ENCODE measurements at places on chromosomes 12 and 14.
A peak's percentile ranks its signal among the peaks of the same experiment; 100 is the strongest.

GRCh38 chr12:51913071-51914033 is 6.0 kb downstream of the ACVRL1 start:
- no peak for DNase-seq

DNA sequence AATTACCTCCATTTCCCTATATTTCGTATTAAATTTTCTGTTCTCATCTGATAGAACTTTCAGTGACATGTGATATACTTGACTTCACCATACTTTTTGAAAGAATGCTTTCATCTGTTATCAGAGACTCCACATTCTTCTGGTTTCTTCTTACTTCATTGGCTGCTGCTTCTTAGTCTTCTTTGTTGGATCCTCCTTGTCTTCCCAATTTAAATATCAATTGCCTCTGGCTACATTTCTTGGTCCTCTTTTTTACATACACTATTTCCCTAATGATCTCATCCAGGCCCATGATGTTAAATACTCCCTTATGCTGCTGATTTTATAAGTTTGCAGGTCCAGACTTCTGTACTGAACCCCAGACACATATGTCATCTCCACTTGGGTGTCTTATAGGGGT is 22.0 kb downstream of the OR5AU1 start:
- no peak for DNase-seq

- DNase-seq = no peak
Observed at GRCh38 chr12:121792607-121793439, 665 bp downstream of the RHOF start.

- DNase-seq = no peak
Observed at GRCh38 chr12:109549613-109550270, 23.6 kb downstream of the MMAB start.

- DNase-seq = no peak
Observed at GRCh38 chr14:35406090-35406489, 1.5 kb upstream of the NFKBIA start.

GRCh38 chr14:29102266-29102665 is 335.7 kb downstream of the FOXG1 start:
- no peak for DNase-seq

DNA sequence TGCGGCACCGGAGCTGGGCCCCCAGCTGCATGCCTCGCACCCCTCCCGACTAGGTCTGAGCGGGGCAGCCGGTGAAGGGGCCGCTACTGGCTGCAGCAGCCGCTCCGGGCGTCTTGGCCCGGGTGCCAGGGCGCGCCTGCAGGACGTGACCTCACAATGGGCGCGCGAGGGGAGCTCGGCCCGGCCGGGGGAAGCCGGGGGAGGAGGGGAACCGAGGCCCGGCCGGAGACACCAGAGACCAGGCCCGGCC is 353 bp downstream of the BAG5 start:
- no peak for DNase-seq

DNA sequence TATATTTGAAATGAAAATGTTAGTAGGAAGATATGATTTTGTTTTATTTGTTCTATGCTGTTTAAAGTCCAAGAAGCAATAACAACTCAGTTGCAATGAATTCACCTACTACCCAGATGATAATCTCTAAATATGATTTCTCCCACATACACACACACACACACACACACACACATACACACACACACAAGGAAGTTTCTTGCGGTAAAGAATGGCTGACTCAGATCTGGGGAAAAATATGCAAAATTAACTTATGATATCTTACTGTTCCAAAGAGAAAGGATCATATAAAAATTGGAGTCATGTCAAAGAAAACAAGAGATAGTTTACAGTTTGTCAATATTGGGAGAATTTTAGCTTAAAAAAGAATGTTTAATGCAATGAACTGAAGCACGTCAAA is 456.7 kb downstream of the SLC16A7 start:
- DNase-seq = no peak

GRCh38 chr12:114123108-114123507 is 157.0 kb upstream of the RBM19 start:
- DNase-seq = no peak

GRCh38 chr14:80850197-80850814 is 91.2 kb downstream of the CEP128 start:
- DNase-seq = no peak

- DNase-seq = no peak
Observed at GRCh38 chr14:57293866-57294837, 25.4 kb downstream of the AP5M1 start.

DNA sequence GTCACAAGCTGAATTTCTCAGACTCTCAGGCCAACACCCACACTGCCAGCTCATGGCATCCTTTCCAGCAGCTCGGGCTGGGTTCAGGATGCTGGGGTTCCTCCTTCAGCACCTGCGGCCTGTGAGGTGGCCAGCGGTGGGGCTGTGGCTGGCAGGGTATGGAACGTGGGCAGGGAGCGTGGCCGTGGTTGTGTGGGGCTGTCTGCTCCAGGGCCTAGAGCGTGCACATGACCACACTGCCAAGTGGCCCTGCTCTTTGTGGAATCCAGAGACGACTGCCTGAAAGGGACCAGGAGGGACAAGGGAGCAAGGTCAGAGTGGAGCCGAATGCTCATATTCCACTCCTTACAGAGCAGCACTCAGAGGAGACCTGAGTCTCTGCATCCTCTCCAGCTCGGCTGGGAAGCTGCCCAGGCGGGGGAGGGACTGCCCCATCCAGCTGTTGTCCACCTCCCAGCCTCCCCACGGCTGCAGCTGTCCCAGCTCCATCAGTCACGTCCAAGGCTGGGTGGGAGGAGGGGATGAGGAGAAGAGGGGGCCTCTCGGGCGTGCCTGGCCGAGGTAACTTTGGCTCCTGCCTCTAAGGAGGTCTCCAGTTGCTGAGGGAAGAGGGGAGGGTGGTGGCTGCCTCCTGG is 71.3 kb downstream of the TSPAN9 start:
- no peak for DNase-seq

GRCh38 chr12:27780612-27781408 is 774 bp upstream of the MANSC4 start:
- DNase-seq = no peak

DNA sequence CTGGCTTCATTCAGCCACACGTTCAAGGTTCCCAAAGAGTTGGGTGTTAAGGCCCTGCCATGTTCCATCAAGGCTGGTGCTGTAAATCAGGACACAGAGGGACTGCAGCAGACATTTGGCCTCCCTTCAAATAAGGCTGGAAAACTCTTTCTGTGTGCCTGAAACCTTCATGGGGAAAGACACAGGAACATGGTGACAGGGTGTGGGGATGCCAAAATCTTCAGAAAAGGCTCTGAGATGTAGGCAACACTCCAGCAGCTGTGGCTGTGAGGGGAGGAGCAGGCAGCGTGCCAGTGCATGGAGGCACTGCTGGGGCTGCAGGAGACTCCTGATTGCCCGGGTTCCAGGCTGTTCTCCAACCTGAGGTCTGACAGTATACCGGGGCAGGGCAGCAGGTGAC is 15.0 kb downstream of the POMT2 start:
- DNase-seq = no peak

- no peak for DNase-seq
Observed at GRCh38 chr12:103745962-103746361, 95.1 kb downstream of the NT5DC3 start.

DNA sequence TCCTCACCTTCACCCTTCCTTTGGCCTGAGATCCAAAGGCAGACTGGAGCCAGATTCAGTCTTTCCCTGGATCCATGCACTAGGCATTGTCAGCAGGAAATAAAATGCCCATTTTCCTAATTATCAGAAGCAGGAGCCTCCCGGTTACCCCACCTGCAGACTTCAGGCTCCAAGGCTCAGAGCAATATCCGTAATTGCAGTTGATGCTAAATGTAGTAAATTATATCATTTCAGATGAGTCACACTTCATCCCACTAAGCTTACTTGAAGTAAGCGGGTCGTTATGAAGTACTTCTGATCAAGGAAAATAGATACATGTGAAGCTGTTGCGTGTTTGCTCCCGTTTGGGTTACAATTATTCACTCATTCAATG is 110.7 kb upstream of the SFSWAP start:
- no peak for DNase-seq

DNA sequence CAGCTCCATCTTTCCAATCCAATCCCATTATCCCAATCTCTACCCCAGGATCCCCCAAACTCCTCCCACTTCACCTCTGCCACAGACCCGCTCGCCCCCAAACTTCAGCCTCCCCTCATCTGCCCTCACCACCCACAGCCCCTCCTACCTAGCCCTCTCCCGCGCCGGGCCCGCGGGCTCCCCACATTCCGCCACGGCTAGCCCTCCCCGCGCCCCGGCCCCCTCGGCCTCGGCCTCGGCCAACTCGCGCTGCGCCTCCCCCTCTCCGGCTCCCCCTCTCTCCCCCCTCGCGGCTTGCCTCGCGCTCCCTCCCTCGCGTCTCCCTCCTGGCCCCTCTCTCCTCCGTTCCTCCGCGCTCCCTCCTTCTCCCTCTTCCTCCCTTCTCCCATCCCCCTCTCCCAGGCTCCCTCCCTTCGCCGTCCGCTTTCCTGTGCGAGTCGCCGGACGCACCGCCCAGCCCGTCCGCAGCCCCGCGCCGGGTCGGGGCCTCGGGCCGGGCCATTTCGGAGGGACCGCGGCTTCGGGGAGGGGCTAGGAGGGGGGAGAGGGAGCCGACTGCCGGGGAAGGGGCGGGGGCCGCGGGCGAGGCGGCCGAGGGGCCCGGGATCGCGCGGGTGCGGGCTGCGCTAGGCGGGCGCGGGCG is at the start of gene ATN1:
Gene ATN1, plus strand, starts transcription at position 581 of the 643 bp plus-strand sequence. CDS start 6,043 bp downstream, outside the sequence.
- no peak for DNase-seq

DNA sequence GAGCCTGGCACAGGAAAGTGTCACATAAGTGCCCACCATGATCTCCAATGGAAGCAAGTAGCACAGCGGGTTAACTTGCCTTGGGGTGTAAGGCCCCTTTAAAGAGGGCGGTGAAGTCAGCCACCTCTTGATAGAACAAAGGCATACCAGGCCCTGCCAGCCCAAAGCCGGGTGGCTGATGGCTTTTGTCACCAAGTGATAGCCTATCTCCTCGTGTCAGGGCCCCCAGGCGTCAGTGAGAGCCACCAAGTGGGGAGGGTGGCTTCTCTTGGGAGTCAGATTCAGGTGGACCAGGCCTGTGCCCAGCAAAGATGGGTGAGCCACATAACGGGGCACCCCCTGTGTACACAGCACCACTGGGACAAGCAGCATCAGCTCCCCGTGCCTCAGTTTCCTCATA is 8.3 kb upstream of the MYL2 start:
- no peak for DNase-seq

DNA sequence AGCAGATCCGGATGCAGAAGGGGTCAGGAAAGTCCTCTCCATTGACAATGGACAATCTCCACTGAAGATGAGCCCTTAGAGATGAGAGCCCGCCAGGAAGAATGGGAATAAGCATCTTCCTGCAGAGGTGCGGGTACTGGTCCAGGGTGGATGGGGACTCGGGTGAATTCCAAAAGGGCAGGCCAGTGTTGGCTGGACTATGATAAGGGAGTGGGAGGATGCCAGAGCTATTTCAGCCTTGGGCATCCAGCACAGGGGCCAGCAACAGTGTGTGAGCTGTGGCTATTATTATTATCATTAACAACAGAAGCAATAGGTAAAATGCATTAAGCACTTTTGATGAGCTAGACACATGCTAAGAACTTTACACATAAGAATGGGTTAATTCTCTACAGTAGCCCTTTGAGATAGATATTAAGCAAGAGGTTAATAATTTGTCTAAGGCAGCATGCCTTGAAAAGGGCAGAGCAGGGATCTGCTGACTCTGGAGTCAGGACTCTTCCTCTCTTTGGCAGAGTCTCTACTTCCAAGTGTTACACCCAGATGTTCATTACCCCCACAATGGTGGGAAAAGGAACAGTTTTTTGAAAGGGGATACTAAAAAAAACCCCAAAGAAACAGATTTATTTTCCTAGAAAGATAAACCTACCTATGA is 55.2 kb downstream of the PRICKLE1 start:
- DNase-seq = no peak

- DNase-seq = no peak
Observed at GRCh38 chr12:110286623-110287022, 5.6 kb downstream of the ATP2A2 start.

- peak; percentile 37 for DNase-seq
Observed at GRCh38 chr12:70243510-70244371, 508 bp downstream of the CNOT2 start.

- no peak for DNase-seq
Observed at GRCh38 chr14:78143489-78144145, 26.6 kb upstream of the NRXN3 start.

DNA sequence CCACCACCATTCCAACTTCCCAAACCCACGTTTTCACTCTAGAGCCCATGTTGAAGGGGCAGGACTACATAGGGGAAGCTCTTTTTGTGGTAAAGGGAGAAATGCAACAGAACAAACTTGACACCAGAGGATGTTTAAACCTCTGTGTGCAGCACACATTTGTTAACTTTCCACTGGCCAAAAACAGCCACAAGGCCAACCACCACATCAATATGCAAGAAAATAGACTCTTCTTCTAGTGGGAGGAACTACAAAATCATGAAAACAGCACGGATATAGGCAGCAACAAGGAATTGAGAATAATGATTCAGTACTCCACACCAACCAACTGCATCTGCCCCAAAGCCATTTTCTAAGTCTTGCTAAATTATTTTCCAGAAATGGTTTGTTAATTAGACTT is 66.3 kb upstream of the CEP83 start:
- DNase-seq = no peak

DNA sequence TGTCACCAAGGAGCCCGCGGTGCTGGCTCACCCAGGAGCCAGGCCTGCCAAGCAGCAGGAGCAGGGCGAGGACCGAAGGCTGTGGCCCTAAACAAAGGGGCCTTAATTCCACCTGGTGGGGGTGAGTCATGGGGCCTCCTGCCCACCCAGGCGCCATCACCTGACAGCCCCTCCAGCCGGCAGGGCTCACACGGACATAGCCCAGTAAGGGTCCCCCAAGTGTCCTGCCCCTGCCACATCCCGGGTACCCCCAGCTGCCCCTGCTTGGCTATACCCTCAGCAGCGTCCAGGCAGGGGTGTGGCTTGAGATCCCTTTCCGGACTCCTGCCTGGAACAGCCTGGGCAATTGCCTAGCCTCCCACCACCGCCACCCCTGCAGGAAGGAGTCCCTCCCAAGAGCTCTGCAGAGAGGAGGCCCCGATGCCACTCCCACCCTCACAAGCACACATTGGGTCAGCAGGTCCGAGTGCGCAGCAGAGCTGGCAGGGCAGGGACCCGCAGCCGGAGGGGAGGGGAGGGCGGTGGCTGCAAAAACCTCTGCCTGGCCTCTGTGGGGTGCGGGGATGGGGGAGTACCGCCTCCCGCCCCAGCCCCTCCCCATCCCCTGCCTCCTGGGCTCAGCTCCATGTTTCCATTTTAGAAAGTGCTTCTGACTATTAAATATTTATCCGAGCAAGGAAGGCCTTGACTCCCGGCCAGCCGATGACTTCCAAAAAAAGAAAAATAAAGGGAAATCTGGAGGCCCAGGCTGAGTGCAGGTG is 4.6 kb downstream of the AHNAK2 start:
- DNase-seq = no peak

- DNase-seq = no peak
Observed at GRCh38 chr14:80981156-80981555, 25.7 kb downstream of the TSHR start.

Data from 8988T (cell line).